ENCODE measurements at places on chromosomes 11 and 22.

GRCh38 chr11:69131121-69131566 lies 24.6 kb upstream of the SMIM38 start:
- no peak for DNase-seq

DNA sequence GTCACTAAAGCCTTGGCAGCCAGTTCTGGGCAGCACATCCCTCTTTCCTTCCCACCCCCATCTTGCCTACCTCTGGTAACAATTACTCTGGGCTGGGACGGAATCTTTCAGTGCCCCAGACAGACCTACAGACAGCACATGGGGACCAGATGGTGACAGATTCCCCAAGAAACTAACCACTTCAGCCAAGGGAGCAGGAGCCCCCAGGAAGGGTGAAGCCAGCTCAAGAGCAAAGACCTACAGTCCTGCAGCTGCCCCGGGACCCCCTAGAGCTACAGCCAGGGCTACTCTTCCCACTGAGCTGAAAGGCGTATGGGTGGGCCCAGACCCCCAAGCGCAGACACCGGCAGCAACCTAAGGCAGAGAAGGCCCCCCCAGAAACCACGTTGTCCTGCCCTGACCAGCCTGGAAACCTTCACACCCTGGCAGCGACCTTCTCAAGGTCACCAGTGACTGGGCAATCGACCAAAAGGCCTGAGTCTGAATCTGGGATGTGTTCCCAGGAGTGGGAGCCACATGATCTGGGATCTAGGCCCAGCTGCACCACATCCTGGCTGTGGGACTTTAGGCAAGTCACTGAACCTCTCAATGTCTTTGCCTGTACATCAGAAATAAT lies 65.8 kb downstream of the LRRC32 start:
- no peak for DNase-seq

DNA sequence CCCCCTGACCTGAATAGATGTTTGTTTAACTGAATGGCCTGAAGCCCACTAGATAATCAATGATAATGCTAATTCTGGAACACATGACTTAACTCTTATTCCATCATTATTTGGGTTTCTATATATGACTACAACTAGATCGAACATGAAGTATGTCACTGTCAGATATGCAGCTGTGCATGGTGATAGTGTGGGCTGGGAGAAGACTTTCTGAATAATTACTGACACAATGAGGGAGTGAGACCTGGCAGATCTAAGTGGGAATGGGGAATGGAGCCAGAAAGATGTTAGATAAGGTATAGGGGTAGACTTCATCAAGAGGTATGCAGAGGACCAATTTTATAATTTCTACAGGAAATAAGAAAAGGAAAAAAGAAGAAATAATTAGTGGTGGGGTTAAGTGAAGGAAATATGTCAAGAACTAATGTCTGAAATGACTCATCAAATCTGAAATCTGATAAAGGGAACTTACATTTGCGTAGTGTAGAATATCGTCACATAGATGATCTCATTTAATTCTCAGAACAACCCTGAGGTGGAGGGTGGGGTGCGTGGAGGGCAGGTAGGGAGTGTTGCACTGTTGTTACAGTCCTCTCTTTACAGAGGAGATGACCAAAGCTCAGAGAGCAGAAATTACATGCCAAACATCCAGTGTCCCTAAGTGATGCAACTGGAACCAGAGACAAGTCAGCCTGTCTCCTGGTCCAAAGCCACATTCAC lies 68.2 kb upstream of the EED start:
- no peak for DNase-seq

GRCh38 chr11:112797648-112798293 lies 163.4 kb upstream of the NCAM1 start:
- no peak for DNase-seq

- no peak for DNase-seq
Observed at GRCh38 chr11:111617286-111617685, 15.0 kb downstream of the SIK2 start.

- DNase-seq = no peak
Observed at GRCh38 chr11:129146191-129146590, 45.9 kb downstream of the ARHGAP32 start.

GRCh38 chr11:112794331-112794846 lies 166.8 kb upstream of the NCAM1 start:
- no peak for DNase-seq

DNA sequence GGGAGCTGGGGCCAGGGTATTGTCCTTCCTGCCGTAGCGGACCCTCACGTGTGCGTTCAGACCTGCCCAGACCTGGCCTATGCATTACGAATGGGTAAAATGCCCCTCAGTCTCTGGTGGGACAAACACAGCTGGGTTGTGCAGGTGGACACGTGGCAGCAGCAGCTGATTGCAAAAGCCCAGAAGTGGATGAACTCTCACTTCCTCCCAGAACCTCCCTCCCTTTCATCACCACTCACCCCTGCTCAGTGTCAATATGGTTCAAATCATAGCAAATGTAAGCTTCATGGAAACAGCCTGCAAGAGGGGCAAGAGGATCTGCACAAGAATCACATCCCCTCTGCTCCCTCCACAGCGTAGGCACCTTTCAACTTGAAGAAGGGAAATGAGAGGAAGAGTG lies 352.1 kb downstream of the OPCML start:
- DNase-seq = no peak

DNA sequence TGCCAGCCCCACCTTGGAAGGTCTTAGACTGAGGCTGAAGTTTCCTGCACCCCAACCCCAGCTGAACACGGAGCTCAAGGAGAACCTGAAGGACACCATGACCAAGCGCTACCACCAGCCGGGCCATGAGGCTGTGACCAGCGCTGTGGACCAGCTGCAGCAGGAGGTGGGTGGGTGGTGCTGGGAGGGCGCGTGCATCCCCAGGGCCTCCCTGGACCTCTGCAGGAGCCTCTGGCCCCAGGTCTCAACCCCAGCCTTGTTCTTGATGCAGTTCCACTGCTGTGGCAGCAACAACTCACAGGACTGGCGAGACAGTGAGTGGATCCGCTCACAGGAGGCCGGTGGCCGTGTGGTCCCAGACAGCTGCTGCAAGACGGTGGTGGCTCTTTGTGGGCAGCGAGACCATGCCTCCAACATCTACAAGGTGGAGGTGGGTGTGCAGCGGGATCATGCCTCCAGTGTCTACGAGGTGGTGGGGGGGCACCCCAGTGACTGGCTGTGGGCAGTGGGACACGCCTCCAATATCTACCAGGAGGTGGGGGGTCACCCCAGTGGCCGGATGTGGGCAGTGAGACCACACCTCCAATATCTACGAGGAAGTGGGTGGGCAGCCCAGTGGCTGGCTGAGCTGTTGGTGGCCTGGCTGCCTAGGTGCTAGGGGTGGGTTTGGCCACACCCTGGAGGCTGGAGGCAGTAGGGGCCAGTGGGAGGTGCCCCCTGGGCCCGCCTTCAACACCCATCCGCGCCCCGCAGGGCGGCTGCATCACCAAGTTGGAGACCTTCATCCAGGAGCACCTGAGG lies 4.6 kb downstream of the CD151 start:
- no peak for DNase-seq
